ENCODE measurements at places on chromosomes 3 and 15.
A peak's percentile ranks its signal among the peaks of the same experiment; 100 is the strongest.

- no peak for DNase-seq
These were observed 290.7 kb upstream of the LMCD1 start for GRCh38 chr3:8210882-8211341.

- no peak for DNase-seq
These were observed 14.7 kb upstream of the KLHL40 start for GRCh38 chr3:42670670-42671069.

- DNase-seq, result no peak
These were observed 172.0 kb downstream of the TCF12 start for GRCh38 chr15:57090496-57090859.

- DNase-seq, result no peak
These were observed 11.7 kb downstream of the SHOX2 start for GRCh38 chr3:158094235-158095110.

DNA sequence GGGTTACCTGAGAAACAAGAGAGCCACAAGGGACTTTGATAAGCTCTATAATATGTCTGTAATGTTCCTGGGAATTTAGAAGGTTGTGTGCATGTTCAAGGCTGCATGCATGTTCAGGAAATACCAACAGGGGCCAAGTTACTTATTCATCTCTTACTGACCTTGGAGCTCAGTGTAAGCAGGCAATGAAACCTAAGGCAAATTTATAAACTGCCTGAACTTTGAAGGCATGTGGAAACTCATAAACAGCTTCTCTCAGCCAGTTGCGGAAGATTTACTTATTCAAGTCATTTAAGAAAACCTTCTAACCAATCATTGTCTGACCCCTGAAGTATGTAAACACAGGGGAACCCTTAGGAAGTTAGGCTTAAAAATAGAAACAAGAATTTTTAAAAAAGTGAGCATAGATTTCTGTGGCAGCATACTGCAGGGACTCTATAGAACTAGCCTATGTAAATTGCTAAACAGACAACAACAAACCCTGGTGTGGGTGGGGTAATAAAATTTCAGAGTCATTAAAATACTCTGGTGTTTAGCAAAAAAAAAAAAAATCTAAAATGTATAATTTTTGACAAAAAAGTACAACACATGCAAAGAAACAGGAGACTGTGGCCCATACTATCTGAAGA is 57.2 kb downstream of the SLC15A2 start:
- DNase-seq, result no peak

DNA sequence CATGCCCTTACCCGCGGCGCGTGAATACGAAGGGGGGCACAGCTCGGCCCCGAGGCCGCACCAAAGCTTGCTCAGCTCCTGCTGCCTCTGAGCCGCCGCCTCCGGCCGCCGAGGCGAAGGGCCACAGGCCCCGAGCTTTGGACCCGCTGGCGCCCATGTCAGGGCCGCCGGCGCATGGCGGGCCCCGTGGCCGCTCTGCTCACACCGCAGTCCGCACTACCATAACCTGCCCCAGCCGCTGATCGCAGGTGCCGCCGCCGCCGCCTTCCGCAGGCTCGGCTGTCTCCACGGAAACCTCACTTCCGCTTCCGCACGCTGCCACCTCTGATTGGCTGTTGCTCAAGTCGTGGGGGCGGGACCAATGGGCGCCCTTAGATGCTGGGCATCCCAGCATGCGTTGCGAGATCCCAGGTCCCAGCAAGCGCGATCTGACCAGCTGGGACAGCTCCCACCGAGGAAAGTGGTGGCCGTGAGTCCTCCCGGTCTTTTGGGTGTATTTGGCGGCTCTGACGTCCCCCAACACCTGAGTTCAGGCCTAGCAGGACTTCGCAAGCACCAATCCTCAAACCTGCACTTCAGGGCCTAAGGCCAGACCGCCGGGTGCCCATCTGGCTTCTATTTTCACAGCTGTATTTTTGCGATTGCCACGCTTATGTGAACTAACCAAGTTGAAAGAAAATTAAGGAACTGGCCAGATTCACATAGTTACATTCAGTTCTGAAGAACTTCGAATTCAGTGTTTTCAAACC is at the start of gene TUSC2:
Gene TUSC2 (minus strand): TSS at position 281 of the 749 bp plus-strand sequence. CDS start 124 bp downstream, at position 157.
- DNase-seq, result peak; percentile 92
